ENCODE measurements at places on chromosomes 3 and 15.

DNA sequence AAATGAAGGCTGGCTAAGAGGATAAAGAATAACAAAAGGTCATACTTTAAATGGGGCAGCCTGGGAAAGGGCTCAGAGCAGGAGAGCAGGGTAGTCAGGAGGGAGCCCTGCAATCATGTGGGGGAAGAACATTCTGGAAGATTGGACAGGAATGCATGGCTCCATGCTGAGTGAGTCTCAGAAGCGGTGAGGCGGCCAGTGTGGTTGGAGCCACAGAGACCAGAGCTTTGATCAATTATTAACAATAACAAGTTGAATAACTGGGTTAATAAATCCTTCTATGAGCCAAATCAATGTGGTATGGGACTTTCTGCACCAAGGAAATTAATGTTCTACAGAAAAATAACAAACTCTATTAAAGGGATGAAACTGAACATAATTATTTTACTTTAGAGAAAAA lies 57.9 kb upstream of the DCUN1D1 start:
- no peak for DNase-seq

DNA sequence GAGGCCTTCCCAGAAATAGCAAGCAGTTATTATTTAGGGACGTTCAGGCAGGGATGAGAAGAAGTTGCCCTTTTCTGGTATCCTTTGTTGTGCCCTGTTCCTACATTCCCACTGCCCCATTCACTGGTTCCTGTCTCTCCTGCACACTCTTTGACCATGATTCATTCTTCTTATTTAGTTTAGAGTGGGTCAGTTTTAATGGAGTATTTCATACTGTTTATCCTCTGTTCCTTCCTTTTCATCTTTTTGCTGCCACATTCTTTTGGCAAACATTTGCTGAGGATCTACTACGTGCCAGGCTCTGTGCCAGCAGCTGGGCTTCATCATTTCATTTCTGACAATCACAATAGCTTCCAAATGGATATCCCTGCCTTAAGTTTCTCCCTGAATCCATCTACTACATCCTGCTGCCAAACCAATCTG lies 11.8 kb upstream of the EID1 start:
- no peak for DNase-seq

DNA sequence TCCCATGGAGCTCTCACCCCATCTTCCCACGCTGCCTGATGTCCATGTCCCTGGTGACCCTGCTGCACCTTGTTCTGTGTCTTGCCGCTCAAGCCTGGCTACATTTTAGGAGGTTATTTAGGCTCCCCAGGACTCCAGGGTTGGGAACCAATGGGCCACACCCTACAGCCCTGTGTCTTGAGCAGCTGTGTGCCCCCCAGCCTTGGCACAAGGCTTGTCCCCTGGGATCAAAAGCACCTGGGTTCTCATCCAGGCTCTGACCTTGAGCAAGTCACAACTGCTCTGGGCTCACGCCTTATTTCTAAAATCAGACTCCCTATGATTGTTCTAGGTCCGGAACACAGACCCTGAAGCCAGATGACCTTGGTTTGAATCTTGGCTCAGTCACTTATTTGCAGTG lies 14.1 kb downstream of the SPSB4 start:
- DNase-seq = no peak

- DNase-seq = no peak
Measured at GRCh38 chr3:89332793-89333192, 225.4 kb downstream of the EPHA3 start.

- DNase-seq = peak; percentile 10
Measured at GRCh38 chr3:129605203-129605921, 1.1 kb downstream of the PLXND1 start.
